CD4-positive, alpha-beta T cell treated with Interleukin-4 for 1 hour (primary cell): ENCODE measurements at places on chromosomes 7 and 10.

DNA sequence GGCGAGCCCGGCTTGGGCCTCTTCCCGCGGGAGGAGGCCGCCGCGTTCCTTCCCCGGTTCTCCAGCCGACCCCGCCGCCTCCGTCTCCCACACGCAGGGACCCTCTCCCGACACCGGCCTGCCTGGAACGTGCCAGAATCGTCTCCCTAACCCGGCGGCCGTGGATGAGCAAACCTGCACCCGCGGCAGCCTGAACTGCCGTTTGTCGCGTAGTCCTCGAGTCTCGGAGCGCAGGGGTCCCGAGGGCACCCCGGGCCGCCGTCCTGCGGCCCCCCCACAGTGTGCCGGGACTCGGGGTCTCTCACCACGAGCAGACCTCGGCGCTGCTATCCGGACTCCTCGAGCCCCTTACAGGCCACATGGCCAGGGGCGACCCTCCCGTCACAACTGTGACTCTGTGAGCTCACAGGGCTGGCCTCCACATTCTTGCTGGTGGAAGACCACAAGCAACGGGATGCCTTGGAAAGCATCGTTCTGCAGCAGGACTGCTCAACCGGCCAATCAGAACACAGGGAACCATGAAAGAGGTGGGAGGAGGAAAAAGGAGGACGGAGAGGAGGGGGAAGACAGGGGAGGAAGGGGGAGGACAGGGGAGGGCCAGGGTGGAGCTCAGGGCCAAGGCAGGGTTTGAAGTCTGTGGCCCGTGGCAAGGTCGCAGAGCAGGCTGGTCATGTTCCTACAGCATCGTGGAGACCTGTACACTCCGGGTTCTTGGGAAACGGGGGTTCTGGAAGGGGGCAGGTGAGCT is 276.9 kb downstream of the DNAJB6 start:
- peak; percentile 7 for DNase-seq

DNA sequence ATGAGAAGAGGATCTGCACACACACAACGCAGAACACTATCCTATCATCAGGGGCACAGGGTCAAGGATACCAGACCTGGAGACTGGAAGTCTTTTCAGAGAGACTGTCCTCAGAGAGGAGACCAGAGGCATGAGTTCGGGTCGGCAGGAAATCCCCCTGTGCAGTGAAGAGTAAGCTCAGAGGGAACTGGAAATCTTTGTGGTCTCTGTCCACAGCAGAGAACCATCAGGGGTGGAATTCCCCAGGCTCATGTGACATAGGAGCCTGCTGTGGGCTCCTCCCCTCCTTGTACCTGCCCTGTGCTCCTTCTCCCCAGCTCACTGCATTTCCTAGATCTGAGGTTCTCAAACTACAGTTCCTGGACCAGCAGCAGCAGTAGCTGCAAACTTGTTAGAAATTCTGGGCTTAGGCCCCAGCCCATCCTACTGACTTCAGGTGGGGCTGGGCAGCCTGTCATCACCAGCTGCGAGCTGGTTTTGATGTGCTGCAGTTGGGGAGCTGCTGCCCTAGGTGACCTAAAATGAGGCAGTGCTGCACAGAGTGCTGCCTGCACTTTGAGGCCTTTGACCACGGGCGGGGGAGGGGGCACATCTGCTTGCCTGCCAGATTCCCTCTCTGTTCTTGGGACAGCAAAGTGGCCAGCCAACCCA is 2.4 kb downstream of the ZMIZ2 start:
- peak; percentile 77 for DNase-seq

DNA sequence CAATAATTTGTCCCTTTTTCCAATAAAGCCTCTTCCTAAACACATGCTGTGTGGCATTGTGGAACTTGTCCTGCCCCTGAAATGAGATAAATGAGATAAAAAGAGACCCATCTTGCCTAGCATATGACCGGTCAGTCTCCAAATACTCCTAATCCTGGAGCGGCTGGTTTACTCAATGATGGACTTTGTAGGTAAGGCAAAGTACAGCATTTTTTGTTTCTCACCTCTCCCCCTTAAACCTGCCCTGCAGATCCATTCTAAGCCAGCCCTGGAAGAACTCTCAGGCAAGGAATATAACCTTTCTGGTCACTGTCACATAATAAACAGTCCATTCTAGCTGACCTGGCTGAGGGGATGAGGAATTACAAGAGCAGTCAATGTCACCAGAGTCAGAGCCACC is 110.7 kb downstream of the C1GALT1 start:
- no peak for DNase-seq

- DNase-seq, result no peak
These were observed 8.0 kb upstream of the ZMIZ1 start for GRCh38 chr10:79060641-79061255.

DNA sequence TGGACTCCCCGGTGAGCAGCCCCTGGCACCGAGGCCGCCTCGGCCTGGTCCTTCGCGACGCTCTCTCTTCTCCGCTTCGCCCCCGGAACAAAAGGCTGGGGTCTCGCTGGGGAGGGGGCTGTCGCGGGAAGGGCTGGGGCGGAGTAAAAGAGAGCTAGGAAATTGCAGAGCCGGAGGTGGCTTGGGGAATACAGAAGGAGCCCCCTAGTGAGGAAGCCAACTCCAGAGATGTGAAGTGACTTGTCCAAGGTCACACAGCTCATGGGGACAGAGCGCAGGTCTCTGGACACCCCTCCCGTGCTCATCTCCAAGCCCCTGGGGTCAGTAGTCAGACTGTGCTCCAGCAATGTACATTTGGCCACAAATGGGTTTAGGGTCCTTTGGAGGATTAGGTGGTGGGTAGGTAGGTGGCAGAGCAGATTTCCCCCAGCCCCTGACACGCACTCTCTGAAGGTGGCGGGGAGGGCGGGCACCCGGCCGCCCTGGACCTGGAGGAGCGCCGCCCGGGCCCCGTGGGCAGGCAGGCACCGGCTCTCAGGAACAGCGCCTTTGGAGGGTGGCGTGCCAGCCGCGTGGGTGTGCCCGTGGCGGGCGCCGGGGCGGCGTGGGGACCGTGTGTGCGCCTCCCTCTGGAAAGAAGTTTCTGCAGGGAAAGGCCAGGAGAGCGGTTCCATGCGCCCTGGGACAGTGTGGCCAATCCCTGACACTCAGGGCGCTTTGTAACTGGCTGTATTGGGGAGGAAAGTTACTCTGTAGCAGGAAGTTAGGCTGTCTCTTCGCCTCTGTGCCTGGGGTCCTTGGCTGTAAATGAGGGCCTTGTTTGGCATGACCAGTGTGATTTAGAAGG is 910 bp downstream of the WIPF3 start:
- no peak for DNase-seq

DNA sequence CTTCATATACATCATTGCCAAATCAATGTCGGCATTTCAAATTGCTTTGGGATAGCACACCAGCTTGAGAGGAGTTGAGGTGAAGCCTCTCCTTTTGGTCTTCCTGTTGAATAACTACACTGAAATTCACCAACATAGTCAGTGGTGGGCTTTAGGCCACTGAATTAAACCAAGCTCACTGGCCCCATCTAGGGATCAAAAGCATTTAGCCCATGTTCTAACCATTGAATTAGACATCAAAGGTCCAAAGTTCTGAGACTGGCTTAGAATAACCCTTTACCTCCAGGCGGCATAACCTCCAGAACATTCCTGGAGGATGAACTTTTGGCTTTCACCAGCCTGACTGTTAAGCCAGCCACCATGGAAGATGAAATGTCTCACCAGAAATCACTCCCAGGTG is 54.6 kb downstream of the BPGM start:
- DNase-seq, result peak; percentile 47

DNA sequence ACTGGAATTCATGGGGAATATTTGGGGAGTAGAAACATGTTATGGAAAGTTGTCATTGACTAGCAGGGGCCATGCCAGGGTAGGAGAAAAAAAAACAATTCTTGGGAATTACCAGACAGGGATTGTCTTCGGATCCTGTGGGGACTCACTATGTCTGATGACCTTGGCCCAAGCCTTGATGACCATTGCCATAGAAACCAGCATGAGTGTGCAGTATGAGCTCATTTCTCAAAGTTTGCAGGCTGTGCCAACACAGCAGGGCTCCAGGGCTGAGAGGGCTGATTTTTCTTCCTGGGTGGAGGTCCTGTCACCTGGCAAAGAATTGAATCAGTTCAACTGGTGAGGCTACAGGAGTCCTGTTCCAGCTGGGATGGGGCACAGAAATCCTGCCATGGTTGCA is 198.3 kb downstream of the ADRA2A start:
- DNase-seq, result no peak

DNA sequence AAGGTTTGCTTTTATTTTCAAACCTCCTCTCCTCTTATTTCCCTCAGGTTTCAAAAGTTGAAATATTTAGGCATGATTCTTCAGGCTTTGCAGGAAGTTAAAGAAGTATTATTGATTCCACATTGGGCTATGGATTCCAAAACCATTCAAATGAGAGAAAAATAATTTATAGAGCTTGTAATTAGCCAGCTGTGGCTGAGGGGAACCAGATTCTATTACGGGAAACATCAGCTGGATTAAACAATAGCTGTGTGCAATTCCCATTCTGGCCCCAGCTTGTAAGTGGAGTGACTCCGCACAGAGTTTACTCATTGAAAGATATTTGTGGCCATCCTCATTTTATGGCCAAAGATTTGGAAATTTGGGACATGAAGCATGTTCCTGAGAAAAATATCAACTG is 77.0 kb upstream of the PHYHIPL start:
- DNase-seq, result no peak

DNA sequence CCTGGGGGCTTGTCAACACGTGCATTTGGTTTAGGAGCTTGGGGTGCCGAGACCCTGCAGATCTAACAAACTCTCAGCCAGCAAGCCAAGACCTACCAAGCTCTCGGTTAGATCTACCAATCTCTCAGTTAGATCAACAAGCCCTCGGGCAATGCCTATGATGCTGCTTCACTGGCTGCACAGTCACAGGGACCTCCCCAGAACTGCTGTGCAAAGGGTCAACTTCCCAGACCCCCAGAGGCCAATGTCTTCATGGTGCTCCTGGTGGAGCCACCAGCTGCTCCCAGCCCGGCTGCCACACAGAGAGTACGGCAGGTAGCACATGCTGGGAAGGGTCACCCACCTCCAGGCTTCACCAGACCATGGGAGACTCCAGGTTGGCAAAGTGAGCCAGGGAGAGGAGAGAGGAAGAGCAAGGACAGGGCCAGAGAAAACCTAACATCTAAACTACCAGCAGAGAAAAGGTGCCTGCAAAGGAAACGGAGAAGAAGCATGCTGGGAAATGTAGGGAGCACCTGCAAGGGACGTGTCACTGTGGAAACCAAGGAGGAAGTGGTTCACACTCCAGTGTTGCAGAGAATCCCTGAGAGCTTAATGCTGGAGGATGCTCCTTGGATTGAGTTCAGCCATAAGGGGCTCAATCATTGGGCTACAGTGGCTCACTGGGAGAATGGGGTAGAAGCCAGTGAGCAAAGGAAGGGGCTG is 51.5 kb upstream of the GDF10 start:
- no peak for DNase-seq

DNA sequence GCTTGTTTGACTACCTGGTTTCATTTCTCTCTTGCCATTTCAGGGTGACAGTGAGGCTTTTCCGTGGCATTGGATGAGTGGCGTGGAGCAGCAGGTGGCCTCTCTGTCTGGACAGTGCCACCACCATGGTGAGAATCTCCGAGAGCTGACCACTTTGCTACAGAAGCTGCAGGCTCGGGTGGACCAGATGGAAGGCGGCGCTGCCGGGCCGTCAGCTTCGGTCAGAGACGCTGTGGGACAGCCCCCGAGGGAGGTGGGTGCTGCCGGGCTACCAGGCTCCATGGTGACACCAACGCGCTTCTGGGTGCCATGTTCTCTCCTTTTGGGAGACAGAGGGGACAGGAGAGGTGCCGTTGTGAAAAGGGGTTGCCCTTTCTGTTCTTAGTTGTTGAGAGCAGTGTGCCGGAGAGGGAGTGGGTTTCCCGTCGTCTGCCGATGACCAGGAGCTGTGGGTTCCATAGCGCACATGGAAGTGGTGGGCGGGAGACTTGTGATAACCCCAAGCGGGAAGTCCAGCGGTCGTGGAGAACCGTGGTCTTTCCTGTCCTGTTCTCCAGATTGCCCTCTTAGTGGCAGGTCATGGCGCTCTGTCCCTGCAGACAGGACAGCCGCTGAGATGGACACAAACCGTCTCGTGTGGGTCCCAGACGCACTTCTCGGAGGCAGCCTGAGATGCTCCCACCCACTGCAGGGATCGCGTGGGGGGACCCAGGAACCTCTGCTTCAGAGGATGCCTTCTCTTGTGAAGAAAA is 21.3 kb downstream of the SUN1 start:
- DNase-seq, result no peak

GRCh38 chr7:132455378-132455777 is 120.9 kb downstream of the PLXNA4 start:
- DNase-seq, result peak; percentile 23

- DNase-seq, result no peak
These were observed 340.2 kb downstream of the LRMDA start for GRCh38 chr10:75771606-75772005.

- DNase-seq, result no peak
These were observed 105.7 kb downstream of the RAPGEF5 start for GRCh38 chr7:22251281-22251680.
